Karpas-422 (cell line): ENCODE measurements at places on chromosomes 12 and 14.

DNA sequence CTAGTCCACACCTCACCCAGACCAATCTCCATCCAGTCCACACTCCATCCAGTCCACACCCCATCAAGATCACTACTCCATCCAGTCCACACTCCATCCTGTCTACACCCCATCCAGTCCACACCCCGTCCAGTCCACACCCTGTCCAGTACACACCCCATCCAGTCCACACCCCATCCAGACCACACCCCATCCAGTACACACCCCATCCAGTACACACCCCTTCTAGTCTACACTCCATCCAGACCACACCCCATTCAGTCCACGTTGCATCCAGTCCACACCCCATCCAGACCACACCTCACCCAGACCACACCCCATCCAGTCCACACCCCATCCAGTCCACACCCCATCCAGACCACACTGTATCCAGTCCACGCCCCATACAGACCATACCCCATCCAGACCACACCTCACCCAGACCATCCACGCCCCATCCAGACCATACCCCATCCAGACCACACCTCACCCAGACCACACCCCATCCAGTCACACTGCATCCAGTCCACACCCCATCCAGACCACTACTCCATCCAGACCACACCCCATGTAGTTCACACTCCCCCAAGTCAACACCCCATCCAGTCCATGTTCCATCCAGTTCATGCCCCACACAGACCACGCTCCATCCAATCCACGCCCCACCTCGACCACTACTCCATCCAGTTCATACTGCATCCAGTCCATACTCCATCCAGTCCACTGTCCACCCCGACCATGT lies 116.6 kb upstream of the RTL1 start:
- no peak for DNase-seq

GRCh38 chr14:33016613-33017012 lies 77.9 kb downstream of the NPAS3 start:
- DNase-seq = no peak

DNA sequence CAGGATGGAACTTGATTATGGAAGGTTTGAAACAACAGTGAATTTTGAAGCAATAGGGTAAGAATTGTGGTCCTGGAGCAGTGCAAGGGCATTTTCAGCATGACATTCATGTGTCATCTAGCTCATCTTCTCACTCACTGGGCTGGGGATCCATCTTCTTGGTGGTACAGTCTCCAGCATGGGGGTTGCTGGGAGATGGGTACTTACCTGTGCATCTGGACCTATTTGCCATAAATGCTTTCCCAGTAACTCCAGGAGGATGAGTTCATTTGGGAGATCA lies 7.2 kb downstream of the HSP90AA1 start:
- peak; percentile 63 for DNase-seq

- DNase-seq = peak; percentile 68
Observed at GRCh38 chr14:41749429-41749828, 142.8 kb downstream of the LRFN5 start.
